ENCODE measurements at places on chromosomes 13 and 19. TPM values are rescaled to one million over a fixed set of nuclear protein-coding genes. Genes with fewer than 3 reads are reported as not detected.

- DNase-seq, result peak; percentile 70
Observed at GRCh38 chr19:48608798-48609263, 2.3 kb downstream of the SPACA4 start.

The ZNF681 gene
- 2.2 TPM for total RNA-seq

DNA sequence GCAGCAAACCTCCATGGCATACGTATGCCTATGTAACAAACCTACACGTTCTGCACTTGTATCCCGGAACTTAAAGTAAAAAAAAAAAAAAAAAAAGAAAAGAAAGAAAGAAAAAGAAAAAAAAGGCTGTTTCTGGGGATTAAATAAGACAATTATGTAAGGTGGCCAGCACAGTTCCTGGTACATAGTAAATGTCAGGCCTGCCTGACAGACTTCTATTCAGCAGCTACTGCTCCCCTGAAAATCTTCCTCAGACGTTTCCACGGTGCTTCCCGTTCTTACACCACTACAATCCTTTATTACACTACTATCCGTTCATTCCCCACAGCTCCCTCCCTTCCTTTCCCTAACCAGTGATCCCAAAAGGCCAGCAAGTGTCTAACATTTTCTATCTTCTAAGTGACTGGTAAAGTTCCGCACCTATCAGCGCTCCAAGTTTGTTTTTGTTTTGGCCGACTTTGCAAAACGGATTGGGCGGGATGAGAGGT lies 636 bp upstream of the RB1 start:
- DNase-seq, result no peak

- DNase-seq, result peak; percentile 46
Observed at GRCh38 chr19:40674291-40674690, 16.2 kb downstream of the NUMBL start.

The SYNGR4 gene
- not detected for total RNA-seq

DNA sequence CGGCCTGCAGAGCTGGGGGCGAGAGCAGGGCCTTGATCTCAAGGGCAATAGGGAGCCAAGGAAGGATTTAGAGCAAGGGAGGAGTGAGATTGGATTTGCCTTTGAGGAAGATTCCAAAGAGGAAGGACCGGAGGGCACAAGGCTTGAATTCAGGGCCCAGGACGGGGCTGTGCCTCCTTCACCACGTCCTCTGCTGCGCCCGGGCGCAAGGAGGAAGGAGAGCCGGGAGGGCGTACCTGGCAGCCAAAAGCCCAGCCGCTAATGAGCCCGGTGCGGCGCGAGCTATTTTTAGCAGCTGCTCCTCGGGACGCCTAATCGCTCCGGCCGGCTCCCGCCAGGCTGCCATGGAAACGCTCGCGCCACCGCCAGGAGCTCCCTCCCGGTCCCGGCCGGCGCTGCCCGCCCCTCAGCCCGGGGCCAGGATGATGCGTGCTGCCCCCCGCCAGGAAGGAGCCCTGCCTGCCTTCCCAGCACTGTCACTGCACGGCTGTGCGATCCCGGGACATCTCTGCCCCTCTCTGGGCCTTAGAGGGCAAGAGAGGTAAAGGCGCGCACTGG lies 31.3 kb downstream of the TINCR start:
- peak; percentile 61 for DNase-seq

- DNase-seq, result no peak
Observed at GRCh38 chr13:20719783-20720182, 16.3 kb downstream of the IL17D start.

The PRSS57 gene
- not detected for total RNA-seq

- no peak for DNase-seq
Observed at GRCh38 chr13:28854657-28855056, 34.5 kb downstream of the MTUS2 start.

DNA sequence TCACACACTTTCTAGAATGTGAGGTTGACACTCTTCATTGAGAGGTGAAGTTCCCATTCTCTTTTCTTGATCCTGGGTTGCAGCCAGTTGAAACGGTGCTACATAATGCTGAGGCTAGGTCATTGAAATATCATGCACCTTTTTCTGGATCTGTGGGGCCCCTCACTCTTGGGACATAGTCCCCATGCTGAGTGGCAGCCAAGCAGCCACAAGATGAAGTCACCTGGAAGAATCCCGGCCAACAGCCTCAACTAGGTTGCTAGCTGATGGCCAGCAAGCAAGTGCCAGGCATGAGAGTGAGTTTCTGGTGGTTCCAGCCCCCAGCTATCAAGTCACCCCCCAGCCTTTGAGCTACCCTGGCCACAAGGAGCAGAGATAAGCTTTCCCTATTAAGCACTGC lies 148.5 kb upstream of the TSHZ3 start:
- no peak for DNase-seq

GRCh38 chr19:45515081-45515624 lies 7.9 kb downstream of the VASP start:
- DNase-seq, result peak; percentile 41

- DNase-seq, result no peak
Observed at GRCh38 chr19:7894612-7895309, 6.5 kb downstream of the LRRC8E start.

DNA sequence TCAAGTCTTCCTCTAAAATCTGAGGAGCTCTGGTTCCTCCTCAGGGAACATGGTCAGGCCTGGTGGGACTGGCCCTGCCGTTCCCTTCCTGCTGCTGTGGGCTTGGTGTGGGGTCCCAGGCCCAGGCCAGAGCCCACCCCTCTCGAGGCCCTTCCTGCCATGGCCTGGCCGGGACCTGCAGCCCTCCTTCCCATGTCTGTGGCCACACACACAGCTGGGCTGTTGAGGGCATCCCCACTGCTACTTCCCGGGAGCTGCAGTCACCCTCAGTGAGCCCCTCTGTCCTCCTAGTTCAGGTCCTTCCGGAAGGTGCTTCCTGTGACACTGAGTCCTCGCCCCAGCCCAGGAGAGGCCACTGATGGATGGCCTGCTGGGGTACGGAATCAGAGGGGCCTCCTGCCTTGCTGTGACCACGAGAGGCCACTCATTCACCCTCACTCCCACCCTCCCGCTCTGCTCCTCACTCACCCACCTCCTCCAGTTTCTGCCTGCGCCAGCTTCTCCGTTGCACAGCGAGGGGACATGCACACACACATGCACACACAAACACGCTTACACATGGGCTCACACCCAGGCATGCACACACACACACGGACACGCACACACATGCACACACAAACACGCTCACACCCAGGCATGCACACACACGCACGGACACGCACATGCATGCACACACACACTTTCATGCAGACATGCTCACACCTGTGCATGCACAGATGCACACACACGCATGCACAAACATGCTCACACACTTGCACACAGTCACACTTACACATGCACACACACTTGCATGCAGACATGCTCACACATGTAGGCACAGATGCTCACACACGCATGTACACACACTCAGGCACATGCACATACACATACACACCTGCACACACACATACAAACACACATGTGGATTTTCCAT lies 7.3 kb upstream of the MCF2L start:
- no peak for DNase-seq

The USHBP1 gene
- total RNA-seq, result not detected

All from Daoy (cell line).